ENCODE measurements at places on chromosomes 12 and 14.

DNA sequence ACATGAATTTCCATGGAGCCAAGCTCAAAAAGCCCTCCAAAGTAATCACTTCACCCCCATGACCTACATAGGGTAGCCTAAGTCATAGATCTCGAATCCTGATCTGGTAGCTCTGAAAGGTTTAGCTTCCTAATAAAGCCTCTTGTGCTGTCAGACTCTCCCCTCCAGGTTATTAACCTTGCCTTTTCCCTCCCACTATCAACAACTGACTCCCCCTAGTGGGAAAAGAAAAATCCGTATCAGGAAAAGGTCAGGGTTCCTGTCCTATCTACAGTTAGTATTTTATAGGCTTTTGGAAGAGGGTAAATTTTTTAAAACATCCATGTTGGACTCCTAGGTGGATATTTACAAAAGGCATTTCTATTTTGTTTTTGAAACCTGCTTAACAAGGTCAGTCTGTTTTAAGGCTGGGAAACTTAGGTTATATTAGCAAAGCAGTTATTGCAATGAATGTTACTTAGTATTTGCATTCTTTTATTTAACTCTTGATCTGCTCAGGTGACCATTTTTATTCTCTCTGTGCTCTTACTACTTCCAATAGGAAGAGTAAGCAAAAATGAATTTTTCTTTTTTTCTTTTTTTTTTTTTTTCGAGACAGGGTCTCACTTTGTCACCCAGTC lies 8.0 kb downstream of the YY1 start:
- DNase-seq = no peak

DNA sequence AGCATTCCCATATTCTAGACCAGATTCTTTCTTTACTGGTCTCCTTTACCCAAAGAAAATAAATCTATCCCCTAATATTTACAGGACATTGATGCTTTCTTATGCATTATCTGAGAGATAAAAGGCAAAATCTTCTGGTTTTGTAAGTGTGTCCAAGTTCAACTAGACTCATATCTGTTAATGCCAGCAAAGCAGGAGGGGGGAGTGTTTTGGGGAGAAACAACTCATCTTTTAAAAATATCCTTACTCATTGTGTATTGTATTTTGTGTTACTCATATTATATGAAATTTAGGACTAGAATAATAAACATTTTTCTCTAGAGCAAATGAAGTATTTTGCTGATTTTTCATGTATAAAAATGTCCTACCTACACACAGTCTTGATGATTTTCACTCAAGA lies 54.8 kb downstream of the SAMD4A start:
- DNase-seq = no peak

- DNase-seq = peak; percentile 8
Observed at GRCh38 chr12:131990980-131991305, 41.2 kb downstream of the EP400 start.

- no peak for DNase-seq
Observed at GRCh38 chr14:90857866-90858265, 41.6 kb upstream of the TTC7B start.

GRCh38 chr14:94001501-94002396 lies 4.6 kb downstream of the CCDC197 start:
- DNase-seq = peak; percentile 72

GRCh38 chr12:23197266-23197665 lies 572.3 kb downstream of the ETNK1 start:
- no peak for DNase-seq

DNA sequence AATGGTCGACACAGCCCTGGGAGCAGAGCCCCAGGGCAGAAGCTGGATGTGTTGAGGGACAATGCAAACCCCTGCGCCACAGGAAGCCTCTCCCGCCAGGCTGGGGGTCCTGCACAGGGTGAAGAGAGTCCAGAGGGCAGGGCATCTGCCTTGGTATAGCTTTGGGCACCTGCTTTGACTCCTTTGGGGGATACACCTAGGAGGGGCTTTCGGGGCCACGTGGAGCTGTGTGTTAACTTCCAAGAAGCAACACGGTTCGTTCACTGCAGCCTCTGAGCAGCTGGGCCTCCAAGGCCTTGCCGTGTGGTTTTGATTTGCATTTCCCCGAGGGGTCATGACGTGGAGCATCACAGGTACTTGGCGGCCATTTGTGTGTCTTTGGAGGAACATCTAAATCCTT lies 5.8 kb upstream of the PUS1 start:
- no peak for DNase-seq

DNA sequence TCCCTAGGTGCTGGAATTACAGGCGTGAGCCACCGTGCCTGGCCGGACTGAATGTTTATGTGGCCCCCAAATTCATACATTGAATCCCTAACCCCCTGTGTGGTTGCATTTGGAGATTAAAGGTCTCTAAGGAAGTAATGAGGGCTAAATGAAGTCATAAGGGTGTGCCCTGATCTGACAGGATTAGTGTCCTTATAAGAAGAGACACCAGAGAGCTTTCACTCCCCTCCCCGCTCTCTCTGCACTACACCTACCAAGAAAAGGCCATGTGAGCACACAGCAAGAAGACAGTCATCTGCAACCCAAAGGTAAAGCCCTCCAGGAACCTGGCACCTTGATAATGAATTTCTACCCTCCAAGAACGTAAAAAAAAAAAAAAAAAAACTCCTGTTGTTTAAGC lies 212.1 kb upstream of the CAND1 start:
- no peak for DNase-seq

DNA sequence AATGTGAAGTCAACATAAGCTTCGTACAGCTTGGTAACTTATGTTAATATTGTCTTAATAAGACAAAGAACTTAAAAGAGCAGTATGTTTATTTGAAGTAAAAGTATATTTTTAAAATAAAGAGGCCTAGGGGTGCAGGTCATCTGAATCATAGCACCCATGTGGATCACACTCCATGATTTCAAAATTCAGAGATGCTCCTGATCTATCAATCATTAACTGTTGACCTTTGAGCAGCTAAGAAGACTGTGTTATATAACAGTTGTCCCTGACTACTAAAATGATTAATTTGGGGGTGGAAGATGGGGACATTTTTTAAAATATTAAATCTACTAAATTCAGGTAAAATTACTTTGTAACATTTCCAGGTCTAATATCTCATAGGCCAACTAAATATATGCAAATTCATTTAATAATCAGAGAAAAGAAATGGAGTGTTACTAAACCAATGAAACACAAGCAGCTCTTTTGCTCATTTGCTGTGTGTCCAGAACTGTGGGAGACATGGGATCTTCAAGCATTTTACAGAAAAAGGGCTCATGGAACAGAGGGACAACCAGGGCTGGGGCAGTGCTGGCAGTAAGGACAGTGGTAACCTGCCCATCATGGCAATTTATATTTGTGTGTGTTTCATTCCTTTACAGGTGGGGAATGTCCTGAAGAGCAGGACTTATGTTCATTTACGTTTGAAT lies 120.7 kb upstream of the PCED1B start:
- no peak for DNase-seq

DNA sequence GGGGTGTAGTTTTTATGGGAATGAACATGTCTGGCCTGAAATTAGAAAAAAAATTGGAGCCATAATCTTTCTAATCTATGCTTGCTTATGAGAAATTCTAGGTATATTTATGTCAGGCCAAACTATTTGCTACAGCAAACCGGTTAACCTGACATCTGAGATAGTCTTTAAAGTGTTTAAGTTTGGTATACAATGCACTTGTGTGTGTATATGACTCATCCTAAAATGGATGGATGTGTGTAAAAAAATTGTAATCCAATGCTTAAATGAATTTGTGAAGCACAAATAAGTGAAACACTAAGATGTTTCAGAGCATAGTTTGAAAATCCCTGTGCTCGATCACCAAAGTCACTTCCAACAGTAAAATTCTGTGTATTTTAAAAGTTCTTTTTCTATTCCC lies 6.7 kb downstream of the CNOT2 start:
- DNase-seq = no peak

DNA sequence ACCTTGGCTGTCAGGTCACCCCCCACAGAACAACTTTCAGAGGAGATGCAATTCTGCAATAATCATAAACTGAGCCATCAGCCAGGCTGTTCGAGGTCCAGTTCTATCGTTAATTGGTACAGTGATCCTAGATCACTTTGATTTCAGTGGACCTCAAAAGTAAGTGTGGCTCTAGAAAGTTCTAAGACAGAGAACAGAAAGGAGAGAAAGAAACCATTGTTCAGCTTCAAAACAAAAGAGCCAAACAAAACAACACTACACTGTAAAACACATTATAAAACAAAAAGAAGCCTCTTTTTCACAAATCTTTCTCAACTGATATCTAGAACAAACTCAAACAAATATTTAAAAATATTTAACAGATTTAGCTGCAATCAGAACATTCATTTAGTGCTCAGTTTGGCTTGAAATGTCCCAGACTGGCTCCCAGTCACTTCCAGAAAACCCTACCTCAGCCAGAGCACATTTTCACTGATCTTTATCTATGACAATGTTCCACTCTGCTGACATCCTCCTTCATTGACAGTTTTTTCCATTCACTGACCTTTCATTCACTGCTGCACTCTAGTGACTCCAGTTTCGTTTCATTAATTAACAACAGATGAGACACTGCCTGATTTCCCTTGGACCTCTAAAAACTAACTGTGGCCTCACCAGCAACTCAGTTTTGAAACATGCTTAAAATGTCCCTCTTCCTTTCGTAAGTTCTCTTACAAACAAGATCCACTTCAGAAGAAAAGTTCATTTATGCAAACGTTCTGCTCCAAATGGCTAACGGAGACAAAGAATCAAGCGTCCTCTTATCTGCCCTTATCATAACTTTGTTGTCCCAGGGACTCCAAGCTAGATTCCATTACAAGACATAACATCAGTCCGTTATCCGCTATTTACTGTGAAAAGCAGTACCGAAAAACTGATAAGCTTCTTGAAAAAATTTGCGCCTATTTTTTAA lies 56.8 kb downstream of the DUSP16 start:
- DNase-seq = no peak

DNA sequence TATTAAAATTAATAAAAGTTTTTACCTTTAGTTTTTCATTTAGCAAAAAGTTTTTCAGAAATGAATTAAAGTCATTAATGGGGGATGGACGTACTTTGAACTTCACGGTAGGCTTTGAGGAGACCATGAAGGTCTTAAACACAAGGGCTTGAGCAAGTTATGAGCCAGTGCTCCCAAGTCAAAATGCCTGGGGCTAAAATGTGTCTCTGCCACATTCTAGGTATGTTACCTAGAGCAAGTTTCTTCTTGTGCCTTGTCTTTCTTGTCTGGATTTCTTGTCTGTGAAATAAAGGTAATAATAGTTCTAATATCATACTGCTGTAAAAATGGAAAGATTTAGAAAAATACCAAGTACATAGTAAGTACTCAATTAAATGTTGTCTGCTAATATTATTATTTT lies 132.7 kb upstream of the USP15 start:
- DNase-seq = no peak

DNA sequence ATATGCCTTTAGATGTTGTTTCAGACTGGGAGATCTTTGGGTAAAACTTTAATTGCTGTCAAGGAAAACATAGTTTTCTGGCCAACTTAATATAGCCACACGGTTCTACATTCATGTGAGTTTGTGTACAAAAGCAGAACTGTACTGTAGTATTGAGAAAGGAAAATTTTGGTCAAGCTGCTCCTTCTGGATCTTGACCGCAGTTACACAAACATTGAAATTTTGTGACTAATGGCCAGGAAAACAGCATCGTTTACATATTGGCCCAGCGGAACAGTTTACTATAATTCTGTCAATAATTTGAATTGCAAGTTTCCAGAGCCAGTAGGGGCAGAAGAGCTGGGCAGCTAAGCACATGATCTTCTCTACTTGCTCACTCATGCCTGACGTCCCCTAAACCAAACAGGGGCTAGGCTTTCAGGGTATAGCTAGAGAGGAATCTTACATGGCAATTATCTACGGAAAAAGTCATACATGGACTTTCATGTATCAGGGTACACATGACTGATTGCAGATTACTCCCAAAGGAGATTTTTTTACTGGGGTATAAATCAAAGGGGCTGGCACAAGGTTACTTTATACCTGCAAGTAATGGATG lies 11.4 kb upstream of the ART4 start:
- DNase-seq = no peak

- no peak for DNase-seq
Observed at GRCh38 chr12:69066492-69067373, 133.8 kb upstream of the CPM start.
